ENCODE measurements at places on chromosomes 4 and X.
A peak's percentile ranks its signal among the peaks of the same experiment; 100 is the strongest.

GRCh38 chr4:94354474-94354896 lies 11.8 kb upstream of the HPGDS start:
- DNase-seq, result peak; percentile 40

DNA sequence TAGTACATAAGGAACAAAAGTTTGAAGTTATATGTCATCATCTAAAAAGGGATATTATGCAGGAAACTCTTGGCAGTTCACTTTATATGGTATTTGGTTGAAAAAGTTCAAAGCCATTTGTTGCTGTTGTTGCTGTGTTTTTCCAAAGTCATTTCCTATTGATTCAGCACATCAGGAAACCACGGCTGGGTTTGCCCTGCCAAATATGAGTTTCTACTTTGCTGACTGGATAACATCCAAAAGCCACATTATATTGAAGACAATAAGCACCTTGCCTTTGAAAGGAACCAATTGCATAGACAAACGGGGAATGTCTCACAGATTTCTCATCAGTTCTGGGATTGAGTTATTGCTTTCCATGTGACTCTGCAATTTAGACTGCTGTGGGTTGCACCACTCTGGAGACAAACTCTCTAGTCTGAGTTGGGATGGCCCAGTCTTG lies 206.1 kb downstream of the SLC39A8 start:
- DNase-seq, result no peak

DNA sequence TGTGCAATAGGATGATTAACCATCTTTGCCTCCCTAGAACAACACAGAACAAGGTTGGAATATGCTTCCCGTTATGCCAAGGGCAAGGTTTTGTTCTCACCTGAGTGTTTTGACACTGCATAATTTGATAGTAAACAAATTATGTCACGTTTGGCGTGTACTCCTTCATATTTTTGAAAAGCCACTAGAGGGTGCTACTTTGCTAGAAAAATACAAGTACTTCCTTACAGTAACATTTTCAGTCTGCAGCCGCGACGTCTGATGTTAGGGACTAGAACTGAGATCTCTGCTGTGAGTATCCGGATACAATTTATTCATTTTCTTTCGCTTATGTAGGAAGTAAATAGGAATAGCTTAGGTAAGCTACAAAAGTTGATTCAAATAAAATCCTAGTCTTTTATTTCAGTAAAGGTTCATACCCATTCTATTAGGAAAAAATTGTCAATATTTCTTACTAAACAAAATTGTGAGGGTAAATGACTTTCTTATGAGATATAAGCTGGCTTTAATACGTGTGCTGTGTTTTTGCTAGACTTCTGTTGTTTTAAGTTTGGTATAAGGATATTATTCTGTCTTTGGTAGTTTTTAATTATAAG lies 181.1 kb upstream of the WDFY3 start:
- DNase-seq, result peak; percentile 63

GRCh38 chr4:156191044-156191781 lies 237.5 kb upstream of the CTSO start:
- DNase-seq, result no peak

GRCh38 chrX:19990151-19990555 lies 708 bp downstream of the BCLAF3 start:
- no peak for DNase-seq

DNA sequence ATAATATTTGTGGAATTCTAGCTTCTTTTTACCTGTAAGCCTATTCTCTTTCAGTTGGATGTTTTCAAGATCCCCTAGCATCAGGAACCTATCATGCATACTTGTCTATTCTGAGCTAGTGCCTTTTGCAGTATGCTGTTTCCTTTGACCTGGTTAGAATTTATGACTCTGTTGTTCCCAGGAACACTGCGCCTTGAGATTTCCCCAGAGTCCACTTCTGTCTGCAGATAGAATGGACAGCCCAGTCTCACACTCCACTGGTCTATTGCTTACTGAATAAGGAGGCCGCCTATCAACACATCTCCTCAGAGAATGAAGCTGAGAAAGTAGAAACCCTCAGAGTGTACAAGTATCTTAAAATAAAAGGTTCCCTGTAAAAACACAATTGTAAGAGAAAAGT lies 465.1 kb upstream of the GALNTL6 start:
- DNase-seq, result no peak

DNA sequence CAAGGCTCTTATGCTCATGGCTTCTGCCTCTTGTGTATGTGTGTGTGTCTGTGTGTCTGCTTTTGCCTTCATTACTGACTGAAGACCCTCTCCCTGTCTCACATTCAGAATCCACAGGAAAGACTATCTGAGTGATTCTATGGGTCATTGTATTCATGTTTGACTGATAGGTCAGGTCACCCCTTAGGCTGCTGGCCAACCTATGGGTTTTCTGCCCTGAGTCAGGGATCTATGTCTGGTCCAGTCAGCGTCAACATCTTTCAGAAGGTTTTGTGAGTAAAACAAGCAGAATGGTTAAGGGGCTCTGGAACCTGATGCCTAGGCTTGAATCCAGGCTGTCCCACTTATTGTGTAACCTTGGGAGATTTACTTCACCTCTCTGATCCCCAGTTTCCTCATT lies 30.5 kb downstream of the NHSL2 start:
- DNase-seq, result no peak

- no peak for DNase-seq
Measured at GRCh38 chr4:120263618-120264017, 197.0 kb upstream of the MAD2L1 start.

- DNase-seq, result no peak
Measured at GRCh38 chr4:100428051-100428450, 89.8 kb downstream of the EMCN start.

DNA sequence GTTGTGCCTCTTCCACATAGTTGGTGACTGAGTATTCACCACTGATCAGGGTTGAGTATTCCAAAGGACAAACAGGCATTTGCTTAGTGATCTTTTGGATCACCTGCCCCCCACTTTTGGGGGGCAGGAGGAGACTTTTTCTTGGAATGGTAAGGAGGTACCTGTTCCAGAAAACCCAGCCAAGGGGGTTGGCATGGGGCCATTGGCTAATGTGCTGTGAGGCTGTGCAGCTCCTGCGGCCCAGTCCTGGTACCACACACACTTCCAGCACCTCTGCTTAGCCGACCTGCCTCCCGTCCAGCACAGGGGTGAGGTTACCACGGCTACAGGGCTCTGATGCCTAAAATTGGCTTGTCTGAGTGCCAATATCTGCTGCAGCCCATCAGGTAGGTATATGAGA lies 40.1 kb upstream of the MGST2 start:
- DNase-seq, result no peak

- DNase-seq, result no peak
Measured at GRCh38 chrX:107713203-107713542, 62.4 kb downstream of the TSC22D3 start.

- DNase-seq, result no peak
Measured at GRCh38 chr4:165502916-165503907, 124.4 kb downstream of the CPE start.

GRCh38 chr4:66647476-66647875 lies 897.8 kb downstream of the CENPC start:
- DNase-seq, result no peak

DNA sequence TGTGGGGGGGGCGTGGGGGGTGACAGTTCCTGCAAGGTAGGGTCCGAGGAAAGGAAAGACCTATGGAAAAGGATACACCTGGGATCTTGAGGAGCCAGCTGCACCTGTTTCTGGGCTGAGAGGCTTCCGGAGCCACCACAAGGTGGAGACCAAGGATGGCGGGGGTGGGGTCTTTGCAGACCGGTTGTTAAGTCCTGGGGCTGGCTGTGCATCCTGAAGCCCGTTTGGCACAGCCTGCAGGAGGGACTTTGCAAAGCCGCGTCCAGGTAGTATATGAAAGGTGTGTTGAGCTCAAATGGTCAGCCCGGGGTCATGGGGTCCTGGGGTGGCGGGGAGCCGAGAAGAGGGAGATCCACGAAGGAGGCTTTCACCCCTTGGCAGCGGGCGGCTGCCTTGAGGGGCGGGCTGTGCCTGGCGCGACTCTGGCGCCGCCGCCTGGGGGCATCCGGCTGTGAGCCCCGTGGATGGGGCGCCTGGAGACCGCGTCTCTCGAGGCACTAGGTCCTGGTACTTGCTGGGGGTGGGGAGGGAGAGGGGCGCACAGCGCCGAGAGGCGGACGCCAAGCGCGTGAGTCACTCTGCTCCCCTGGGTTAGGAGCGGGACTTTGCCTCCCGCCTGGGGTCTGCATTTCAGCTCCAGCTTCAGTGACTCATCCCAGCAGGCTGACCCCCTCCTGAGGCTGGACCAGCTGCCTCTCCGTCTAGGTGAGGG lies 58.2 kb upstream of the DYNLT3 start:
- DNase-seq, result no peak

DNA sequence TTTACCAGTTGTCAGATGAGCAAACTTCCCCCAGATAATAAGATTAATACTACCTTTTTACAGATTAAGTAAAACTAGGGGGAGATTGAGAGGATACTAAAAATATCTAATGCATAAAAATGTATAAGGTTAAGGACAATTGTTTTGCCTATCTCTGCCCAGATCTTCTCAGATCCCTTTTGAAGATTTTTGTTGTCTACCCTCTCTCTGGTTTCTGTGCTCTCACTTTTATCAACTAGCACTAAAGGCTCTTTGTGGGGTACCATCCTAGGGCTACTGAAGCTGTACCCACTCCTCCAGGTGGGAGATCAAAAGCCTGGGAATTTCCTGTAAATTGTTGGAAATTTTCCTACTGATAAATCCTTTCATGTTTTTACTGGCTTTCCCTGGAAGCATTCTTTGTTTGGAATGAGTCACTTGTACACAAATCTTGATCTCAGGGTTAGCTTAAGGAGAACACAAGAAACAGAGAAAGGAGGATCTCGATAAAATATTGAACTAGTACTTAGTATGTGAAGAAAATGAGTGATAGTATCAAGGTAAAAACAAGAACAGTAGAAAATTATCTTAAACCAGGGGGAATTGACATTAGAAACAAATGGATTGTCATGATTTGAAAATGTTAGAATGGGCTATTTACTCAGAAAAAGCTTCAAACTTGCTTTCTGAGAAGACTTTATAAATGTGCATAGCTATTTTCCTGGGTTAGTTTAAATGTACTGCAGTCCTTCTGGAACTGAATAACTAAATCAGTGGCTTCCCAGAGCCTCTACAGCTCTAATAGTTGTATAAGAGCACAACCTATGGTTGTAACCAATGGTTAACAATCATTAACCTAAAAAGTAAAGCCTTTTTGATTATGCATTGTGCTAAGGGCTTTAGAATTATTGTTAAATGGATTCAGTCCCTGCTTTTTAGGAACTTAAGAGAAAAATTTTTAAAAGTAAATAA lies 679.9 kb upstream of the MAGEB2 start:
- no peak for DNase-seq

DNA sequence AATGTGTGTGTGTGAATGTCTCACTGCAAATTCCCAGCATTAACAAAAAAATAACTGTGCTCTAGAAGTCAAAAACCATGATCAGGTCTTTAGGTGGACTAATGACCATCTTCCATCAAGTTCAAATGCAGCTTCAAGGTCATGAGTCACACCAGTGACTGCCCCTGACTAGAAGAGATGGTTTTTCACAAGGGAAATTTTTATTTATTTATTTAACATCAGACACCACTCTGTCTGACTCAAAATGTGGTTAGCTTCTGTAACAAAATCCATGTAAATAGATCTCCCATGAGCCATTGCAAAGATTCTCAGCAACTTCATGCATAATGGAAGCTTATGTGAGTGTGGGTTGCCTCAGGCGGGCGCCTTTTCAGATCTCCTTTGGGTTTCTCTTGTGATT lies 219.2 kb downstream of the KIT start:
- DNase-seq, result no peak

DNA sequence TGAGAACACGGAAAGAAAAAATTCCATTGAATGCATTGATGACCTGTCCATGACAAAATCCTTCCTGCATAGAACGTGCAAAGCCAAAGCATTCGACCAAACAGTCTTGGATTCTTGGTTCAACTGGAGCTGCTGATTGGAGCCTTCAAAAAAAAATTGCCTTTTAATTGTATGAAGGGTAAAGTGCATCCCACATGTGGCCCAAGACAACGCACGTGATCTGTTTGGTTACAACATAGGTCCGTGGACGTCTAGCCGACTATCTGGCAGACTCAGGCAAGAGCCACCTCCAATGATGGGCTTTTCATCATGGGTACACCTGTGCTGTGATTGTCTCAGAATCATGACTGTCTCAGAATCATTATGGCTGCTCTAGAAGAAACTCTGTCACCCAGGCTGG lies 52.3 kb downstream of the SHOX start:
- DNase-seq, result no peak

DNA sequence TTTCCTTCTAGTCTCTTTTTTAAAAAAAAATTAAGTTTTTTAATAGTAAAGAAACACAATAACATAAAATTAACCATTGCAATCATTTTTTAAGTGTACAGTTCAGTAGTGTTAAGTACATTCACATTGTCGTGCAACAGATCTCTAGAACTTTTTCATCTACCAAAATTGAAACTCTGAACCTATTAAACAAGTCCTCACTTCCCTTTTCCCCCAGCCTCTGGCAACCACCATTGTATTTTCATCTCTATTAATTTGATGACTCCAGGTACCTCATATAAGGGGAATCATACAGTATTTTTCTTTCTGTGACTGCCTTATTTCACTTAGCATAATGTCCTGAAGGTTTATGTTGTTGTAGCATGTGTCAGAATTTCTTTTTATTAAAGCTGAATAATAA lies 31.8 kb downstream of the MSL3 start:
- DNase-seq, result no peak

DNA sequence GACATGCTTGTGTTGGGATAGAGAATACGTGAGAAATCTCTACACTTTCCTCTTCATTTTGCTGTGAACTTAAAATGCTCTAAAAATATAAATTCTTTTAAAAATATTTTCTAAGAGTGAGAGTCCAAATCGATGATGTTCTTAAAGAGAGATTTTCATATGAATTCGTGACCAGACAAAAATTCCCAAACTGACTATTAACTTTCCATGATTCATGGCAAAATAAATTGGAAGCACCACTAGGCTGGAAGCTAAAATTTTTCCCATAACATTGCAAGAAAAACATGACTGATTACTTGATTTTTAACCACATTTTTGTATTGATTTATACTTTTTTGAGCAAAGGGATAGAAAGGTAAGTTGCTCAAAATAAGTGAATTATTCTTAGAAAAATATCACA lies 201.1 kb downstream of the ANTXR2 start:
- no peak for DNase-seq

DNA sequence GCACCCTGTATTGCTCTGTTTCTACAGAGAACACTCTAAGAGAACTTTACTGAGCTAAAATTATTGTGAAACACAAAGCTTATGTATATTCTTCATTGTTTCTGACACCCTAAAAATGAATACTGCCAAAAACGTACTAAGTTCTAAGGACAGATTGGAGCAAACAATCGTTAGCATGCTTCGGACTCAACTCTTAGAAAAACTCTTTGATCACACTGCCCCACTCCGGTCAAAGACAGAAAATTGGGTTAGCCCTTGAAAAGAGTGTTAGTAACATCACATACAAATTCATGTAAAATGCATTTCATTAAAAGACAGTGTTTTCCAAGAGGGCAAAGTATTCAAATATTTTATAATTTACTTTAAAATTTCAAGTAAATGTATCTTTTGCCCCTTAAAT lies 177.4 kb downstream of the DCHS2 start:
- no peak for DNase-seq

- peak; percentile 22 for DNase-seq
Measured at GRCh38 chr4:186068581-186069348, at the start of gene TLR3. TSS of gene TLR3 (plus strand) at chr4:186069156. CDS start at chr4:186076620, 7,464 bp downstream.

GRCh38 chr4:70280567-70280966 lies 38.2 kb downstream of the CSN3 start:
- DNase-seq, result no peak
